Fibroblast of skin of right biceps (primary cell): ENCODE measurements at places on chromosomes 7 and 10.

- no peak for DNase-seq
Measured at GRCh38 chr10:132460691-132461090, 63.7 kb downstream of the PWWP2B start.

- DNase-seq: no peak
Measured at GRCh38 chr10:48545462-48546145, 59.3 kb downstream of the ARHGAP22 start.

DNA sequence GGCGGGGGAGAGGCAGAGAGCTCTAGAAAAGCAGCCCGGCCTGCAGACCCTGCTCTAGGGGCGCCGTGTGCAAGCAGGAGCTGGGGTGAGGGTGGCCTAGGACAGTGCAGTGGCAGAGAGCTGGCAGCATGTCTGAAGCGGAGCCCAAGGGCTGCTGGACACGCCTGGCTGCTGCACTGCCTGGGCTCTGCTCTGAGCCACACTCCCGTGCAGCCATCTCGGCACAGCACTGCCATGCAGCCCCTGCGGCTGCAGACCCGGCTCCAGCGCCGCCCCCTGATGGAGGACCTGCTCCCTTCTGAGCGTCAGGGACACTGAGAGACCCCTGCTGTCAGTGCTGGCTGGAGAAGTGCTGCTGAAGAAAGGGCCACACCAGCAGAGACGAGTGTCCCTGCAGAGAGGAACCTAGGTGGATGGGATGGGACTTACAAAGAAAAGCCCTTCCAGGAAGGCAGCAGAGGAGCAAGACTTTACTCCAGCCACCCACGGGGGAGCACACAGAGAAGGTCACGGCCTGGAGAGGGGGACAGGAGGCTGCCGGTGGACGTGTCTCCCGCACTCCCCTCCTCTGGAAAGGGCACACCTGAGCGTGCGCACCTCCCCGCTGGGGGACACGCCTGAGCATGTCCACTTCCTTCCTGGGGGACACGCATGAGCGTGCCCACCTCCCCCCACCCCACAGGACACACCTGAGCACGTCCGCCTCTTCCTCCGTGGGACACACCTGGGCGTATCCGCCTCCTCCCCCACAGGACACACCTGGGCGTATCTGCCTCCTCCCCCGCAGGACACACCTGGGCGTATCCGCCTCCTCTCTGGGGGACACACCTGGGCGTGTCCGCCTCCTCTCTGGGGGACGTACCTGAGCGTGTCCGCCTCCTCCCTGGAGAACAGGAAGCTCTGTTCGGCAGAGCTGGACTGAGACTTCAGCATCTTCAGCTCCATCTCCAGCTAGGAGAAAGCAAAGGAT, 252.9 kb downstream of the MAD1L1 start:
- DNase-seq: no peak

- DNase-seq: no peak
Measured at GRCh38 chr7:76071316-76072242, 23.7 kb downstream of the MDH2 start.

GRCh38 chr7:17357952-17358351, 59.5 kb downstream of the AHR start:
- peak; percentile 12 for DNase-seq

GRCh38 chr7:15989194-15989593, 302.7 kb upstream of the MEOX2 start:
- no peak for DNase-seq

DNA sequence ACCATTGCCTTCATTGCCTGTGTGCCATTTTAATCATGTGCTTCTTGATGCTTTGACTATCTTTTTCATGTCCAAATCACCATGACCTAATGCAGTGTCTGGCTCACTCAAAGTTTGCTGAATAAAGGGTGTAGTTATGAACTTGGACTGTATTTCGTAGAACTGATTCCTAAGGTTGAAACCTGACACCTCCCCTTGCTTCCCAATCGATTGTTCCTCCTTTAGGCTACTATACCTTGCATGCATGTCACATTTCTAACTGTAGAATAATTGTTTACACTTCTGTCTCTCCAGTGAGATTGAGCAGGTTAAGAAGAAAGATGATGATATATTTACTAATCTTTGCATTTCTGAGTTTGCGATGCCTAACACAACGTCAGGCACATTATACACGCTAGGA, 41.0 kb upstream of the CDK1 start:
- no peak for DNase-seq

DNA sequence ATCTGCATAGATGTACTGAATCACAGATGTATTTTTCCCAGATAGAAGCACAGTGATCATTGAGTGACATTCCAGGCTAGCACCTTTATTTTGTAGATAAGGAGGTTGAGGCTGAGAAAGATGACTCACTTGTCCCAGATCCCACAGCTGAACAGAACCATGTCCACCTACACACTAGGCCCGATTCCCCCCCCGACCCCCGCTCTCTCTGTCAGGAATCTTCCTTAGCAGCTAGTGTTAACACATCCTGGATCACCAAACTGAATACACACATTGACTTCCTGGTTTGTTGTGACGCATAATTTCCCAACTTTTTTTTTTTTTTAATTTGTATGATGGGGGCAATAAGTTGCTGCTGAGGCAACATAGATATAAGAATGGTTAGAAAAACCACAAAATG, 5.2 kb downstream of the SFMBT2 start:
- DNase-seq: no peak

DNA sequence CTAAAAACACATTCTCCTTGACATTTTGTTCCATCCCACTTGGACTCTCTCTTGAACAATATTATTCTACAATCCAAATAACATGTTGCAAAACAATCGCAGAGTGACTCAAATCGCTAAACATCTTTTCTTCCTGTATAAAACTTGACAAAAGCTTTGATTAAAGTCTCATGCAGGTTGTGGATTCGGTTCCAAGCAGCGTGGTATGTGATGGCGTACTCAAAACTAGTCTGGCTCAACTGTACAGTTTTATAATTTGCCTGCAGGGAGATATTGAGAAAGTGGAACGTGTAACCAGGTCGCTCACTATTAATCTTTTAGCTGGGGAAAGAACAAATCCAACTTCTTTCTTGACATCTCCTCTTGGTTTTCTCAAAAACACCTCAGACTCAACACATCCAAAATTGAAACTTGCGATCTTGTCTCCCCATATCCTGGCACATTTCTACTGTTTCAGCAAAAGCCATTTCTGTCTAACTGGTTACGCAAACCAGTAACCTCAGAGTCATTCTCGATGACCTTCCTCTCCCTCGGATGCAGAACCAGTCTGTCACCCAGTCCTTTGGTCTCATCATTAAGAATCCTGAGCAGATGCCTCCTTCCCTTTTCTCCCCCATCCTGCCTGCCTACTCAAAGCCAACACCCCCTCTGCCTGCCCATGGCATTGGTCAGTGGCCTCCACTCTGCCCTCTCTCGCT, 100.1 kb downstream of the CACNB2 start:
- no peak for DNase-seq

GRCh38 chr7:11570205-11570604, 261.8 kb downstream of the THSD7A start:
- DNase-seq: no peak

DNA sequence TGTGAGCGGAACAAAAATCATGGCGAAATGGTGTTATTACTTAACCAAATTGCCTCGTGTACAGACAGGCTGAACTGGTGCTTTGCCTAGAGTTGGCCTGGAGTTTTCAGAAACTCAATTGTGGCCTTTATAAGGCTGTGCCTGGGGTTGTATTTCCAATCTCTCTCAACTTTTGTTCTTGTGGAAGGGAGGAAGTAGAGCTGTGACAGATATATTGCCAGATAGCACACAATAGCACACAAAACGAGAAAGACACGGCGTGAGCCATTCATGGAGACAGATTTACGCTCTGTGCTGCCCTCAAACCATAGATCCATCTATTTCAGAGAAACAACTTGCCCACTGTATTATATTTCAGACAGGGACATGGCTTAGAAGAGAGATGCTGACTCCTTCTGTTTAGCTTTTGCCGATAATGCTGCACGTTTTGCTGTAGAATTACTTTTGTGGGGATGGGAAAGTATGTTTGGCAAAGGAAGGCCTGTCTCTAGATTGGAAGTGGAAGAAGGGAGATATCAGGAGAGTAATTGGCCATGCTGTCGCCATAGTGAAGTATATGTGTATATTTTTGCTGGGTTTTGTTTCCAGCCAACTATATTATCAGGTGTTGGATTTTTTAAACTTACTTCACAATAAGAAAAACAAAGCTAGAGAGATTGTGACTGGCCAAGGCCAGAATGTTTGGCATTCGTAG, 80.4 kb downstream of the AUTS2 start:
- DNase-seq: no peak

DNA sequence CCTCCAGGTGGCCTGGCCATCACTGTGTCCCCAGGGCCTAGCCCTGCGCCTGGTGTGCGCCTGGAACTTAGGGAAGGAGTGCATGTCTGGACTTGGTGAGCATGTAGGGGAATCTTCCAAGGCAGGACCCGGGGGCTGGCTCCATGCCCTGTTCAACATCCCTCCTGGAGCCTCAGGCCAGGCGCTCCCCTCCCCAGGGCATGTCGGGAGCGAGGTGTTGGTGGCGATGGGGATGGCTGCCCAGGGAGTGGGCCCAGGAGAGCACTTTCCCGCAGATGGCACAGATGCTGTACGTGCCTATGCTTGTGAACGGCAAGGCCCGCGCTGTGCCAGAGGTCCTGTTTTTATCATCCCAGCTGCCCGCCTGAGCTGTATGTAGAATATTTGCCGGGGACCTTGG, 55.0 kb downstream of the CDH23 start:
- DNase-seq: no peak

DNA sequence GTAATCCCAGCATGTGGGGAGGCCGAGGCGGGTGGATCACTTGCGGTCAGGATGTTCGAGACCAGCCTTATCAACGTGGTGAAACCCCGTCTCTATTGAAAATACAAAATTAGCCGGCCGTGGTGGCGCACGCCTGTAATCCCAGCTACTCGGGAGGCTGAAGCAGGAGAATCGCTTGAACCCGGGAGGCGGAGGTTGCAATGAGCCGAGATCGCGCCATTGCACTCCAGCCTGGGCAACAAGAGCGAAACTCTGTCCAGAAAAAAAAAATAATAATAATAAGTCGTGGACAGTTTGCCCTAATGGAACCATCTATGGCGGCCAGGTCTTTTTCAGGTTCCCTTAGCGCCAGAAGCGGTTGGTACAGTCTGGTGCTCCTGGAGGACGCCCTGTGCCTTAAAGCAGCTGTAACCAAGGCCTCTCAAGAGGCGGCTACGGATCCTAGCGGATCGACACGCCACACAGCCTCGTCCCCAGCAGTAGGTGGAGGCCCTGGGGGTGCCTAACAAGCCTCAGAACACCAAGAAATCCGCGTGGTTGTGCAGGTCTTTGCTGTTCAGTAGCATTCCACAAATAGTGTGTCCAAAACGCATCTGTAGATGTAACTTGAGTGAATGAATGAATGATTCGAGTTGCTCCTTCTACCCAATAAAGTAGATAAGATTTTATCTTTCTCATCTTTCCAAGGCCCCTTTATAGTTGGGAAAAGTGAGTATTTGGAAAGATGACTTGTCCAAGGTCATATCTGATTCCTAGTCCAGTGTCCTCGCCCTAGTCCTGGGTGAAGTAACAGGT, 982 bp downstream of the PGAM1 start:
- peak; percentile 9 for DNase-seq

DNA sequence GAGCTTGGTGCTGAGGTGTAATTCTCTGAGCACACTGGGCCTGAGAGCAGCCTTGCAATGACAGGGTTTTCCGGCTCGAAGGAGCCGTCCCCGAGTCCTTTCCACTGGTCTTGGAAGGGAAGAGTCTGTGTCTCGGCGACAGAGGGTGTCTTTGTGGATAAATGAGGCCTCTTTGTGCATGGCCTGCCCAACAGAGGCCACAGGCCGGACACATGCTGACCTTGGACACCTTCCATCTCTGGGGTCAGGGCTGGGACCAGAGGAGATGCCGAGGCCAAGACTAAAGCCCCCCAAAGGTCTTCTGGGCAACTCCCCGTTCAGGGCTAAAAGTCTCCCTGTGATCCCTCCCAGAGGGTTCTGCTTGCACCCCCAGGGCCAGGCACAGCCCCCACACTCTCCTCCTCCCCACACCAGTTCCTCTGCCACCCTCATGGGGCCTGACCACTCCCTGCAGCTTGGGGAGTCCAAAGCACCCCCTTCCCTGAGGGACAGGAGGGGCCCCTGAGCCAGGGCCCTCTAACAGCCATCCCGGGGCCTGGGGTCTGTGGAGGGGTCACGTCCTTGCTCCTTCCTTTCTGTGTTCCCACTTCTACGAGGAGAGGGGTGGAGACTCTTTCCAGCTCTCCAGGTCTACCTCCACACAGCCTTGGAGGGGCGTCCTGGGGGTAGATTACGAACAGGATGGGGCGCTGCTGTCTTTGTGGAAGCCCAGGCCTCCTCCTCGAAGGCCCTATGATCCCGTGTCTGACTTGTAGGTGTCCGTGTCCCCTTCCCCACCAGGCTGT, 130.6 kb upstream of the FAM20C start:
- no peak for DNase-seq

DNA sequence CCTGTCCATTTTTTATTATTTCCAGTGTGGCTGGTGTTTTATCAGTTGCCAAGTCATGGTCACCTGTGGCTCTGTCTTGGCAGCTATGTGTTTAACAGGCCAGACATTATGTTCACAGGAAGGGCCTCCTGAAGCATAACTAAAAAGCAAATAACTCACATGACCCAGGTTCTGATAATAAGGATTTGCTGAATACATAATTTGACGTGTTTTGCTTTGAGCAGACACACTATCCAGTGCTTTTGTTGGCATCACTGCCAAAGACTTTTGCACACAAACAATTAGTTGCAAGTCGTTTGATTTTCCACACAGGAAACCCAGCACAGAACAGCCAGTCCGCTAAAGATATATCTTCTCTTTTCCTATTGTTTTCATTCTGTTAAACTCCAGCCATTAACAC, 173.6 kb downstream of the ARL4A start:
- DNase-seq: no peak

GRCh38 chr10:48455055-48455391, 148.5 kb downstream of the MAPK8 start:
- no peak for DNase-seq

DNA sequence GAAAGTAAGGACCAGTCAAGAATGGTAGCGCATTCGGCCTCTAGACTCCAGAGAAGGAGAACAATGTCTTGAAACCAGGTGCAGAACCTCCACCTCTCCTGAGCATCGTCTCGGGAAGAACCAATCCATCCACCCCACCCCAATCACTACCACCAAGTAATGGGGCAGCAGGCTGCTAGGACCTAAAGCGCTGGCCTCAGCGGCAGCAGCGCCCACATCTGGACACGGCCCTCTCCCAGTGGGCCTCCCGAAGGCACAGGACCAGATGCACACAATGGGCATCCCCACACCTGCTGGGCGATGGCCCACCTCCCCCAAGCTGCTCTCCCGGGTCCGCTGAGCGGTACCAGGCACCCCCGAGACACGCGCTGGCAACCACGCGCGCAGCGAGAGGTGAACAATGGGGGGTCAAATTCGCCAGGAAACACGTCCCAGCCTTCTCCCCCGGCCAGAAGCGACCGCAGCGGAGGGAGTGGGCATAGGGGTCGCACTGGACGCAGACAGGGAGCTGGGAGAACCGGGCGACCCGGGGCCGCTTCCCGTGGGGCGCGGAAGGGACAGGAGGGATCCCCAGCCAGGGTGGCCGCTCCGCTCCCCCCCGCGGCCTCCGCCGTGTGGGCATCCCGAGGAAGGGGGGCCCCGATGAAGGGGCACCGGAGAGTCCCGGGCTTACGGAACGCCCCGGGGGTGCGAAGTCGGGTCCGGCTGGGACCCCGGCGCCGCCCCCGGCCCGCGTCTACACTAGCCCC, 506 bp downstream of the CTTNBP2 start:
- no peak for DNase-seq

GRCh38 chr10:86388119-86388704, 21.6 kb upstream of the GRID1 start:
- DNase-seq: no peak

- DNase-seq: peak; percentile 29
Measured at GRCh38 chr10:52757773-52758172, 14.8 kb downstream of the MBL2 start.
